ENCODE measurements at places on chromosomes 7 and 10. TPM values are rescaled to one million over a fixed set of nuclear protein-coding genes. Genes with fewer than 3 reads are reported as not detected.

Gene UPK3BL1
- polyA plus RNA-seq: 13.8 TPM

GRCh38 chr7:13508586-13508985 is 480.9 kb downstream of the ETV1 start:
- no peak overlapping the region for H3K4me3 ChIP-seq
- H3K4me1 ChIP-seq: no peaks in the 10 kb centered on the region
- H3K27ac ChIP-seq: no peak overlapping the region
- H3K36me3 ChIP-seq: no peaks in the 10 kb centered on the region
- DNase-seq: no peak

GRCh38 chr10:113733635-113734034 is 17.8 kb upstream of the PLEKHS1 start:
- H3K4me3 ChIP-seq: no peak overlapping the region
- no peak overlapping the region for H3K27ac ChIP-seq
- H3K4me1 ChIP-seq: peaks cover 7% of the 10 kb centered on the region

DNA sequence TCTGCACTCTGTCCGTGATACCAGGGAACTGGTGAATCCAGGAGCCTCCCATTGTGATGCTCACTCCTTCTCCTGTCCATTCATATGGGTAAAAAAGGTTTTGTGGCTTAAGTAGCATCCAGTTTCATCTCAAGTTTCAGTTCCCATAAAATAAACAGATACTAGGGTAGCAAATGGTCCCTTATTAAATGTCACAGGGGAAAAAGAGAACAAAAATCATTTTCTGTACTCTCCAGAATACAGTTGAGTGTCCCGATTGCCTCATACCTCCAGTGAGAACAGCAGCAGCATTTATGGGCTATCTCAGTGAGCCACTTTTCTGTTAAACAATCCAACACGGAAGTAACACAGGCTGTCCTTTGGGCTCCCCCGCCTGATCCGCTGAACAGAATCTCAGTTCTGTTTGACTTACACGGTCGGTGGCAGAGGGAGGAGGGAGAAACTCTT is 179.6 kb downstream of the CELF2 start:
- H3K27me3 ChIP-seq: peaks cover 5% of the 10 kb centered on the region
- no peaks in the 10 kb centered on the region for H3K36me3 ChIP-seq
- H3K27ac ChIP-seq: no peak overlapping the region
- H3K4me3 ChIP-seq: no peak overlapping the region
- DNase-seq: no peak
